ENCODE measurements at places on chromosomes 2 and 18.
A peak's percentile ranks its signal among the peaks of the same experiment; 100 is the strongest.

DNA sequence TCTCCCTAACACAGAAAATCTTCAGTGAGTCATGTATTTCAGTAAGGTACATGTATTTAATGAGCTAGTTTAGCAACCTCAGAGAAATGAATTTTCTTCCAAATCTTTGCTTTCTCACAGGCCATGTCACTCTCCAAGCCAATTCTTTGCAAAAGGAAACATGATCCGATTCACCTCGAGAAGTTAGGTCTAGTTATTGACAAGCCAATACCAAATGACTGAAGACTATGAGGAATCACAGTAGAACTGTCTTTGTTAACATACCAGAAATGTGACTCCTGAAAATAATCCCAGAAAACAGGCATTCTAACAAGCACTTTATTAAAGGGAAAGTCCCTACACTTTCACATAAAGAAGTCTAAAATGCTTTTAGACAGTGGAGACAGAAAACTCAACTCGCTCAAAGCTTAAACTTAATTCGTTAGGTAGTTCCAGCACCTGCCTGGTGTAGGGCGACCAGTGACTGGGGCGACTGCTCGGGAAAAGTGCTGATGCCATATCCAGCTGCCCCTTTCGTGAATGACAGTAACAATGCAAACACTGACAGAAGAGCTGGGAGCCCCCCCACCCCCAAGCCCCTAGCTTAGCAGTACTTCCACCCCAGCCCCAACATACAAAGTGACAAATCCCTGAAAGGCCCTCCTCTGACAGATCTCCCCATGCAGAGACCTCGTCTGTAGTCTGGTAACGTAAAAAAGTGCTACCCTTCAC, 1.8 kb downstream of the MEMO1 start:
- peak; percentile 46 for DNase-seq

DNA sequence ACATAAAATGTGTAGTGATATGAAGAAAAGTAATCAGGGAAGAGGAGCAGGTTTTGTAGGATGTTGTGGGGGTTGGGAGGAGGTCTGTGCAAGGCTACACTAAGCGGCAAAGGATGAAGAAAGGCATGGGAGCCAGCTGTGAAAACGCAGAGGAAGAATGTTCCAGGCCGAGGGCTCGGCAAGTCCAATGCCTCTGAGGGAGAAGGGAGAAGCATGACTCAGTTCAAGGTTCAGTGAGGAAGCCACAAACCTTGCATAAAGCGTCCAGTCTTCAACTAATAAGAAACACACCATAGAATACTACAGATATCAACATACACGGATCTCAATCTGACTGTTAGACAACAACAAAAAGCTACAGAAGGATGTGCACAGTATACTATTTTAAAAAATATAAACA, 16.2 kb downstream of the EPB41L3 start:
- peak; percentile 89 for DNase-seq

DNA sequence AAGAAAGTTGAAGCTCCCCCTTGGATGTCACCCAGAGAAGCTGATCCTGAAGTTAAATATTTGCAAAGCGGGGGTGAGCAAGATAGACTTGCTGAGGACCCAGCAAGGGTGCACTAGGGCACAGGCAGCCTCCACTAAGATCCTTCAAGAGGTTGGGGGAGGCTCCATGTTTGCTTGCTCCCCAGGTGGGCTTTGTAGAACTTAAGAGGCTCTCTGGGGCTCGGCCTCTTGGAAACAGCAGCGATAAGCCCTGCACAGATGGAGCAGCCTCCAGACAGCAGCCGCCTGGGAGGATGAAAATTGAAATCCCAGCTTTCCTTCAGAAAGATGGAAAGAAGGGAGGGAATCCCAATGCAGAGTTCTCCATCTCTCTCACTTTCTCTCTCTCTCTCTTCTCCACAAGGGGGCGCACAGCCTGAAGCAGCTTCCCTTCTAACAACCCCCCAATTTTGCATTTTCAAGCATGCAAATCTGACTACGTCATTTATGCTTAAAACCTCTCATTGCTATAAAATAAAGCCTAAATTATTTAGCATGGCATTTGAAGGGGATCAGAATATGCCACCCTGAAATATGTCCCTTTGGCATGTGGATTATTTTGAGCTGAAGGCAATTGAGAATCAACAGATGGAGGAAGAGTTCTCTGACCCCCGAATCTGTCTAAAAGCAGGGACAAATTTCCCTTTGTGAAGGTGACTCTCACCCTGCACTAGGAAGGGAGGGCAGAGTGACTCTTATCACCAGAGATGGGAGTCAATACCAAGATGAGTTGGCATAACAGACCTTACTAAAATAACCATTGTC, 185.7 kb upstream of the KLHL29 start:
- DNase-seq = no peak

- DNase-seq = peak; percentile 61
Observed at GRCh38 chr2:29113891-29114321, 1.3 kb upstream of the CLIP4 start.

DNA sequence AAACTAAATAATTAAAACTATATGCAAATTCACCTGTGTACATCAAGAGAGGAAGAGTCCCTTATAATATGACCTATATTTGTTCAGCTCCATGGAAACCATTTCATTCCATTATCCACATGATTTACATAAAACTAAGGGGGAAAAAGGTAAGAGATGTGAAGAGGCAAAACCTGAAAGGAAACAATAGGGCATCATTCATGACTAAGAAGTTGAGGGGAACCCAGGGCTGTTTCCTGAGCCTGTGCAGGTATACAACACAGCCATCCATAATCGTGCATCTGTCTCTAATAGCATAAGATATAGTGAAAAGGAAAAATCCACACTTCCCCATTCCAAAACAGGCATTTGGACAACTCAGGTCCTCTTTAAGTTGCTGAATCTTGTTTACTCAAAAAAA, 151.3 kb downstream of the NR4A2 start:
- no peak for DNase-seq

DNA sequence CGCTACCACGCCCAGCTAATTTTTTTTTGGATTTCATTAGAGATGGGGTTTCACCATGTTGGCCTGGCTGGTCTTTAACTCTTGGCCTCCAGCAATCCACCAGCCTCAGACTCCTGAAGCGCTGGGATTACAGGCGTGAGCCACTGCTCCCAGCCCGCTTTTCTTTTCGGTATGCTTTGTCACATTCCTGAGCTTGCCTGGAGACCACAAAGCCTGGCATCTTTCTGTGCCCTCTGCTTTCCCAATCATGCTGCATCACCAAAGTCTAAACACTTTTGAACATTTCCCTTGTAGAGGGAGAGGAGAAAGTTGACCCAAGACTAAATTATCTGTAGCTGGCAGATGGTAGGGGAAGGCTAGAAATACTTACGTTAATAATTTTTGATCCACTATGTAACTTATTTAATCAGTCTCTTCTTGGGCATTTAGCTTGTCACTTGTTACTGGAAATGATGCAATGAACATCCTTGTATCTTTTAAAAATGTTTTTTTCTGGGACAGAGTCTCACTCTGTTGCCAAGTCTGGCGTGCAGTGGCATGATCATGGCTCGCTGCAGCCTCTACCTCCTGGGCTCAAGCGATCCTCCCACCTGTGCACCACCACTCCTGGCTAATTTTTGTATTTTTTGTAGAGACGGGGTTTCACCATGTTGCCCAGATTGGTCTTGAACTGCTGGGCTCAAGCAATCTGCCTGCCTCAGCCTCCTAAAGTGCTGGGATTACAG, 2.7 kb upstream of the NPC1 start:
- peak; percentile 25 for DNase-seq

DNA sequence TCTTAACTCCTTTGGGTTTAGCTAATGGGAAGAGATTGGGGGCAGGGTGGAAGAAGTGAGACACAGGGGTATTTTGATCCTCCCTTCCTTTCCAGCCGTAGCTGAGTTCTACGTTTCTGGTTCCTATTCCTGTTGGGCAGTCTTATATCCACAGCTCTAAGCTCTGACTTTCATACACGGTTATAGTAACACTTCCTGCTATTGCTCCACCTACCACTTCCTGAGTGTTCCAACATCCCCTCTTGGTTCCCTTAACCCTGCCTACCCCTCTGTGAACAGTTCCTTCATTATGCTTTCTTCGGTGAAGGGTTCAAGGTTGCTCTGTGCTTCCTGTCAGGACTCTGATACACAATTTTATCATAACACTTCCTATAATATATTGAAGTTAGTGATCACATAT, 205.1 kb downstream of the DNAH7 start:
- no peak for DNase-seq

DNA sequence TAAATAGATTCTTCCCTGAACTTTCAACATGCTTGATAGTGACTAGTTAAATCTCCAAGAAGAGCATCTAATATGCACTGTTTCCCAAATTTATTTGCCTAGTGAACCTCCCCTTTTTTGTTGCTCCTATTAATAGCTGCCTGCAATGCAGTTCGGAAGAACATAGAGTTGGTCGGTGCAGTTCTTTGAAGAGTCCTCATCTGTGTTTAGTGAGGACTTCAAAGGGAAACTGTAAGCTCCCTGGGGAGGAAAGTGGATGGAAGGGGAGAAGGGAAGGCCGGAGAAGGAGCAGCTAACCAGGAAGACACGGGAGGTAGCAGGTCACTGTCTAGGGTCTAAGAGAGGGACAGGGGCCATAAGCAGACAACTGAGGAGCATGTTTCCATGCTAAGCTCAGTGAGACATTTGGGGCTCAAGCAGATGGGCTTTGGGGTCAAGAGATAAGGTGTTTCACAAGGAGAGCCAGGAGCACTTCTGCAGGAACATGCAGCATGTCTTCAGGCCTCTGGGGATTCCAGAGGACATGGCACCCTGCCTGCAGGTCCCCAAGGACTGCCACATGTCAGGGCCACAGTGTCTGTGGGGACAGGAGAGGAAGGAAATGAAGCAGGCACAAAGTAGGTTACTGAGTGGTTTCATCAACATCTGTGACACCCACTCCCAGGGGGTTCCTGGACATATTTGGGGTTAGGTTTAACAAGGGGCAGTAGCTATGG, 48.7 kb upstream of the ANXA4 start:
- no peak for DNase-seq

DNA sequence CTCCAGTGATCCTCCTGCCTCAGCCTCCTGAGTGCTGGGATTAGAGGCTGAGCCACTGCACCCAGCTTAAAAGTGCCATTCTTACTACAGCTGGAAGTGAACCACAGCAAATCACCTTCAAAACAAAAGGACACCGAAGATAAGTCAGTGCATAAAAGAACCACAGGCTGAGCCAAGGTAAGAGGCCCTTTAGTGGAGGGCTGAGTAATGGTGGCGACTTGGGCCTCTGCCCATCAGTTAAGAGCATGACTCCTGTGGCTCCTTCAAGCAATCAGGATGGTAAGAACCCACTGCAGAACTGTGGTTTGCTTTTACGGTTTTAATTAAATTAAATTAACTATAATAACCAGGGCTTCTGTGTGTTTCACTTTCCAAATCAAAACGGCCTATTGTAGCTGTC, 75.1 kb downstream of the CTAGE1 start:
- peak; percentile 89 for DNase-seq

- no peak for DNase-seq
Observed at GRCh38 chr2:191176305-191176704, 25.5 kb upstream of the STAT4 start.

DNA sequence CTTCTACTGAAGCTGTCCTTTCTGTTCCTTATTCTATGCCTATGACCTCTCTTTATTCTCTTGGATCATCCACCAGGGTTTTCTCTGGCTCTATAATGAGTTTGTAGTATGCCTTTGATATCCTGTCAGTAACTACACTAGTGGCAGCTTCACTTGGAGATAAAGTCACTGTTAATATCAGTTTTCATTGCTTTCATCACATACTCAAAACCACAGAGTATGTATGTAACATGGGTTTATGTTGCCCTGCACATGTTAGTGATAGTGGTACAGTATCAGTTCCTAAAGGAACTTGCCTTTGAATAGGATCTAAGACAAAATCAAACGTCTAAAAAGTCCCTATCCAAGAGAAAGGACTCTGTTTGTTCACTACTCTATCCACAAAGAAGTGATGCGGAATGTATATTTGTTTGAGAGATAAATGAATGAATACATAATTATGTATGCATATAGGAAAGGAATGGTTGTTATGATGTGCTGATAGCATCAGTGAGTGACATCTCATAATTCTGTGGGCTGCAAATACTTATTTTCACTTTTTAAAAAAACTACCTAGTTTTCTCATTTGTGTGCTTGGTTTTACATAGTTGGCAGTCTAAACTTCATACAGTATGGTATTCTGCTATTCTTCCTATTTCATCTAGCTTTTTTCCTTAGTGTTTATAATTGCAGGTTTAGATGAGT, 45.1 kb downstream of the TET3 start:
- no peak for DNase-seq

GRCh38 chr2:14633061-14633460, 544 bp downstream of the LRATD1 start:
- DNase-seq = no peak

DNA sequence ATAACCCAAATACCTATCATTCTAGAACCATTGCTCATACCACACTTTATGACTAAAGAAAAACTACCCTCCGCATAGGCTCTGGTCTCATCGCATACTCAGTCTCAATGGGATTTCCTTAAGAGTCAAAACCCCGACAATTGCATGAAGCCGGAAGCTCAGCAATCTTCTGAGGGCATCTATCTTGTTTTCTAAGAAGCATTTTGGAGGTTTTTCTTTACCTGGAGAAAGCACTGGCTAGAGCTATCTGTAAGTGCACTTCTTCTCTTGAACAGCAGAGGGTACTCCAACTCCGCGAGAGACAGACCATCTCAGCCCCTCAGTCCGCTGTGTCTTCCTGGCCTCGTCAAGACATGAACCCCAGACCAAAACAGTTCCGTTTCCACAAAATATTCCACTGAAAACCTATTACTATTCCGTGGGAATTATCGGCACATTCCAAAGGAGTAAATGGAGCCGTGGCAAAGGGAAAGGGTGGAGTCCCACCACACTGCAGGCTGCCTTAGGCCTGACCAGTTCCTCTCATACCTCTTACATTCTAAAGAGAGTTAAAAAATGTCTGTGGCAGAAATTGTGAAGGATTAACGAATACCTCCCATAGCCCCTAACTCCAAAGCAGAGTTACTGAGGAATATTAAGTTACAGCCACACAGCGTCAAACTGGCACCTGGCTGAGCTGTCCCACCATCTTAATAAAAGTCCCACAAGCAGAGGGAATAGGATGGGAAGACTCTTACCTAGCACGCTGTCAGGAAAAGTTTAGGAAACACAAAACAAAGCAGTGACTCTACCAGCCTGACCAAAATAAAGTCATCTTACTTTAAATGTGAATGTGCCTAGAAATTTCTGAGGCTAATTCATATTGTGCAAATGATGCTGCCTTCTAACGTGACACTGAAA, 325.6 kb upstream of the VRK2 start:
- peak; percentile 64 for DNase-seq

DNA sequence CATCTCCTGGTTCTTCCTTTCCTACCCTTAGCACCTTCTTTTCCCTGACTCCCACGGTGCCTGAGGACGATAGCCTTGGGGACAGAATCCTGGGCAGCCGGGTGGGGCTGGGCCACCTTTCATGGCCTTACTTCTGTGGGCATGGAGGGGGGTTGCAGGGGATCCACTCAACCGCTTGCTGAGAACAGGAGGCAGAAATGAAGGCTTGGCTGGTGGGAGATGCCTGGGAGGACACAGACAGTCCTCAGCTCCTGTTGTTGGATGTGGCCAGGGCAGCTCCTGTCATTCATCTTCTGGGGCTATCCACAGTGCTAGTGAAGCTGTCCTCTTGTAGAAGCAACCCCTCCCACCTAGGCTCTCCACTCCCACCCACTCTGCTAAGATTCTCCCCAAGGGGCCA, 95.5 kb upstream of the CELF4 start:
- no peak for DNase-seq

Data from astrocyte of the spinal cord (primary cell).